Activated CD8-positive, alpha-beta T cell treated with anti-CD3 and anti-CD28 coated beads, Interleukin-2, amount 10 ng/mL, durations not matched to agents 7 days and 5 days (primary cell): ENCODE measurements at places on chromosomes 11 and 22. TPM values are rescaled to one million over a fixed set of nuclear protein-coding genes. Genes with fewer than 3 reads are reported as not detected.

DCDC1 gene
- not detected for total RNA-seq

CASP12 gene
- not detected for total RNA-seq

B4GALNT4 gene
- 0.26 TPM for total RNA-seq

LAYN gene
- total RNA-seq = 11.1 TPM

THRSP gene
- total RNA-seq = not detected

ENDOD1 gene
- 23.9 TPM for total RNA-seq

P2RY6 gene
- not detected for total RNA-seq

E2F8 gene
- 46.5 TPM for total RNA-seq

SYNGR1 gene
- total RNA-seq = 0.24 TPM

ZNF214 gene
- not detected for total RNA-seq

SCUBE1 gene
- 0.03 TPM for total RNA-seq

NXPE1 gene
- not detected for total RNA-seq

NXPE4 gene
- total RNA-seq = not detected

- DNase-seq = no peak
Observed at GRCh38 chr11:46332568-46333393, 14.5 kb upstream of the DGKZ start.

- peak; percentile 57 for DNase-seq
Observed at GRCh38 chr11:65213322-65214211, 31.8 kb downstream of the CAPN1 start.

GRCh38 chr11:61911701-61912529 lies 5.5 kb downstream of the RAB3IL1 start:
- DNase-seq = no peak

- DNase-seq = peak; percentile 77
Observed at GRCh38 chr11:78045851-78046485, 17.7 kb upstream of the THRSP start.

GRCh38 chr11:64004590-64004984 lies 18.3 kb downstream of the OTUB1 start:
- no peak for DNase-seq

GRCh38 chr11:256952-257737 lies 20.4 kb downstream of the PSMD13 start:
- no peak for DNase-seq

- DNase-seq = peak; percentile 35
Observed at GRCh38 chr11:8873741-8874405, 37.1 kb upstream of the AKIP1 start.

DNA sequence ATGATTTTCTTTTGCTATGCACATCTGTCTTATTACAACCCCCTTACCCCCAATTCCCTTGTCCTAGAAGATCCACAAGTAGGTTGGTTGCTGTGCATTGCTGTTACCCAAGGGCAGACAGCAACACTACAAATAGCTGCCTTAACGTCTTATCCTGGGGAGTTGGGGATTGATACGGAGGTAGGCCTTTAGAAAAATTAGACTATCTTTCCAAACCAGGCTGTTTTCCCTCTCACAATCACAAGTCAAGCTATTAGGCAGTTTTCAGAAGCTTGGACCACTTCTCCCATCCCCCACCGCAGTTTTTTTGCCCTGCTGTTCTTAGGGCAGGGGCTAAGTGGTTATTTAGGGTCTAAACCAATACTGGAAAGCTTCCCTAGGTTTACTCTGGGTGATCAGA lies 2.8 kb upstream of the PHLDB1 start:
- no peak for DNase-seq

- DNase-seq = no peak
Observed at GRCh38 chr11:8250981-8251615, 12.6 kb downstream of the LMO1 start.

GRCh38 chr22:19871023-19871844 lies 16.6 kb upstream of the GNB1L start:
- no peak for DNase-seq

GRCh38 chr11:218815-219593 lies 11.5 kb downstream of the RIC8A start:
- no peak for DNase-seq

DNA sequence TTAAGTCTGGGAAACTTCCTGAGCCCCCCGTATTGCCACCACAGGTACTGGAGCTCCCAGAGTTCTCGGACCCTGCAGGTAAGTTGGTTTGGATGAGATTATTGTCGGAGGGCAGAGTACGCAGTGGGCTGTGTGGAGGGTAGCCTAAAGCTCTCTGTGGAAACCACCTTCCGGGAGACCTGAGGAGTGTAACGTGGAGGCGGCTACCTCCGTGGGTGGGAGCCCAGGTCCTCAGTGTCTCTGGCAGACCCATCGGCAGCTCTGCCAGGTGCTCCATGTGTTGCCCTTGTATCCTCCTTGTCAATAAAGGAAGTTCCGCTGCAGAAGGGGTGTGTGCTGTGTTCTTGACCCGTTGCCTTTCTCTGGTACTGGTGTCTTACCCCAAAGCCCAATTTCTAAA lies 61.4 kb downstream of the SYT13 start:
- DNase-seq = no peak

DNA sequence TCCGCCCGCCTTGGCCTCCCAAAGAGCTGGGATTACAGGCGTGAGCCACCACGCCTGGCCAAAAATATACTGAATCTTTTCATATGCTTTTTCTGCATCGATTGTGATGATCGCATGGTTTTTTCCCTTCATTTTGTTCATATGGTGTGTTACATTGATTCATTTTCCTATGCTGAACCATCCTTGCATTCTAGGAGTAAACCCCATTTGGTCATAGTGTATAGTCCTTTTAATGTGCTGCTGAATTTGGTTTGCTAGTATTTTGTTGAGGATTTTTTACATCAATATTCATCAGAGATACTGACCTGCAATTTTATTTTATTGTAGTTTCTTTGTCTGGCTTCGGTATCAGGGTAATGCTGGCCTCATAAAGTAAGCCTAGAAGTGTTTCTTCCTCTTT lies 12.2 kb downstream of the WBP2NL start:
- no peak for DNase-seq
